Midbrain (tissue), 1 donor: ENCODE measurements at places on chromosomes 7 and 10.

- DNase-seq = no peak
Measured at GRCh38 chr7:92075455-92076158, 58.7 kb downstream of the CYP51A1 start.

- no peak for DNase-seq
Measured at GRCh38 chr7:92260248-92260781, 14.5 kb downstream of the ANKIB1 start.

DNA sequence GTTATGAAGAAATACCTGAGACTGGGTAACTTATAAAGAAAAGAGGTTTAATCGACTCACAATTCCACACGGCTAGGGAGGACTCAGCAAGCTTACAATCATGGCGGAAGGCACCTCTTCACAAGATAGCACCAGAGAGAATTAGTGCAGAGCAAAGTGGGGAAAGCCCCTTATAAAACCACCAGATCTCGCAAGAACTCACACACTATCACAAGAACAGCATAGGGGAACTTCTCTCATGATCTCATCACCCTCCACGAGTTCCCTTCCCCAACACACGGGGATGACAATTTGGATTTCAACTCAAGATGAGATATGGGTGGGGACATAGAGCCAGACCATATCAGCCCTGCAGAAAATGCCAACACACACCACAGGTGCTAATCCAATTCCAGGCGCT is 218.7 kb downstream of the PARD3 start:
- no peak for DNase-seq

GRCh38 chr10:35092851-35093250 is 2.7 kb upstream of the CUL2 start:
- no peak for DNase-seq

DNA sequence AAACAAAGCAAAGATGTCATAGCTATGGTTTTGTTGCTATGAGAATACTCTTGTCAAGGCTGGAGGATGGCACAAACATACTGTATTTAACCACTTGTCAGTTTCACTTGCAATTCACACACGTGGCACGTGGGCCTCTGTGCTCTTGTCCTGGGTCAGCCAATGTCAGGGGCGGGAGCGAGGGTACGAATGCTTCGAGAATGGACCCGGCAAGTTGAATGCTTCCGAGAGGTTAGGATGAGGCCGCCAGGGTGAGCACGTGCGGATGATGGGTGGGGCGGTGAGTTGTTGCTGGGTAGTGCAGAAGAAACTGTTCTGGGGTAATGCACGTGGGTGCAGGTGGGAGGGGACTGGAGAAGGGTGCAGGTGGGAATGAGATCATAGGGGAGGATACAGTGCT is 10.4 kb upstream of the OCM2 start:
- DNase-seq = no peak

DNA sequence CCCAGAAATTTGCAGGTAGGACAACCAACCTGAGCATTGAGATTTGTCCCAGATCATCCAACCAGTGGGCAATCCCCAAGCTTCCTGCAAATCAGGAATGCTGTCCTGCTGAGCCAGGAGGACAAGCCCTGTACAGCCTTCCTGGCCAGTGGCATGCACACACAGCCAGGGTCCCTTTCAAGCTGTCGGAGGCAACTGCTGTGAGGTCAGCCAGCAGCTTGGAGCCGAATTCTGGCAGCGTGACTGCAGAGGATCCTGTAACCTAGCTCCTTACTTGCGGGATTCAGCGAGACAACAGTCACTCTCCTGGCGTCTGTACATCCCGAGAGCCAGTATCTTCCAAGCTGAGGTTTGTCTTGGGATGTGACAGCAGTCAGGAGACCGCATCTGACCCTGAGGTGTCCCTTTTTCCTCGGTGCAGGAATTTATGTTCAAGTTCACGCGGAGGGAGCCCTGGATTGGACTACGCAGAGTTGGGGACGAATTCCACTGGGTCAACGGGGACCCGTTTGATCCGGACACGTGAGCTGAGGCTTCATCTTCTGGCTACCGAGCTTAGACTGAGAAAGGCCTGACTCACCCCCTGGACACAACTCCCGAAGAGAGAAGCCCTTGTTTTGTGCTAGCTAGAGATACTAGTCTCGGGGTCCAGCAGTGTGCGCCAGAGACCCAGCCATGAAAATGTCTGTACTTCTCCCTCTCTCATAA is 18.3 kb downstream of the CLEC2L start:
- no peak for DNase-seq

DNA sequence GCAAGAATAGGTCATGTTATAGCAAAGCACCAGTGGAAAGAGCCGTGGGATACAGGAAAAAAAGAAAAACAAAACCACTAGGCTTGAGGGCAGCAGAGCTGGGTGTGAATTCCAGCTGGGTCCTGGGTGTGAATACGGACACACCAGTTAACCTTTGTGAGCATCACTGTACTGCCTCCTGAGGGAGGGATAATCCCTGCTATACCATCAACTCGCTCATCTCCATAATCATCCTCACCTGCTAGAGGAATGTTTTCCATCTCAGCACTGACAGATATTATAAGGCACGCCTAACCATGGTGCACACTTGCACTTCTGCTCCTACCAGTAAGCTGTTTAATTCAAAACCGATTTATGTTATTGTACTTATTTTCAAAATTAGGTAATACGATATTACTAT is 62.2 kb downstream of the GSAP start:
- no peak for DNase-seq

DNA sequence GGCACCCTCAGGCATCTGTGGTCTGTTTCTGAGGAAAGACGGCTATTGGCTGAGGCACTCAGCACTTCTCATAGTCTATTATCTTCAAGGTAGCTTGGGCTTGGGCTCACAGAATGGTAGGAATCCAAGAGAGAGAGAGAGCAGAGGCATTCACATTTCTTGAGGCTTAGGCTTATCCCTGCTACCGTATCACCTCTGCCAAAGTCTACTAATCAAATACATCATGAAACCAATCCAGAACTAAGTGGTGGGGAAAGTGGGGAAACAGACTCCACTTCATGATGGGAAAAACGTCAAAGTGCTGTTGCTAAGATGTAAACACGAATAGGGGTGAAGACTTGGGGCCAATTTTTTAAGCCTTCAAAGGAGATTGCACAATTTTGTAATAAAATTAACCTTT is 271.1 kb upstream of the SEMA3D start:
- no peak for DNase-seq

DNA sequence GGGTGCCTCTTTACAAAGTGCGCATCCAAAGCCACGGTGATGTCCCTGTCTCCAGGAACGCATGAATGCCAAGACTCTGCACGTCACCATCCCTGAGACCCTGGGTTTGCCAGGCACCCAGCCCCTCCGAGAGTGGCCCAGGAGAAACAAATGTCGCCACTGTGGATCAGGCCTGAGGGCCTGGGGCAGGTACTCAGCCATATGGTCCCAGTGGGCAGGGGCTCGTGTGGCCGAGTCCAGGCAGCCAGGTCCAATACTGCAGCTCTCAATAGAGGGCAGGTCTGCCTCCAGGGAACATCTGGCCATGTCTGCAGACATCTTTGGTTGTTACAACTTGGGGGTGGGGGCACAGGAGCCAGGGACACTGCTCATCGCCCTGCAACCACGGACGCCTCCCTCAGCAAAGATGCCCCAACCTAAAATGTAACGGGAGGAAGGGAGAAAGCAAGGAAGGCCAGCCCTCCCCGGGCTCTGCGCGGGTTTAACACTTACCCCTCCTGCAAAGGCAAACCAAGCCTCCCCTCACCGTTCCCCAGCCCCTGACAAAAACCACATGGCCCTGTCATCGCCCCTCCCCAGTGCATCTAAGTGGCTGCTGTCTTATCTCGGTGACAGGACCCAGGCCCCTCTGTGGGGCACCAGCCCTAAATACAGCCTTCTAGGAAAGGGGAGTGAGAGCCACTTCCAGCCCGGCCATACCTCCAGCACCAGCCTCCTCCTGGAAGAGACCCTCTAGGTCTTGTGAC is 10.3 kb upstream of the PAPOLB start:
- DNase-seq = no peak

GRCh38 chr10:119029613-119030420 is at the start of gene NANOS1:
TSS of gene NANOS1 (plus strand) at chr10:119029714. CDS start at chr10:119029802, 88 bp downstream.
- no peak for DNase-seq

GRCh38 chr10:131851346-131851745 is 49.5 kb upstream of the PPP2R2D start:
- DNase-seq = no peak

DNA sequence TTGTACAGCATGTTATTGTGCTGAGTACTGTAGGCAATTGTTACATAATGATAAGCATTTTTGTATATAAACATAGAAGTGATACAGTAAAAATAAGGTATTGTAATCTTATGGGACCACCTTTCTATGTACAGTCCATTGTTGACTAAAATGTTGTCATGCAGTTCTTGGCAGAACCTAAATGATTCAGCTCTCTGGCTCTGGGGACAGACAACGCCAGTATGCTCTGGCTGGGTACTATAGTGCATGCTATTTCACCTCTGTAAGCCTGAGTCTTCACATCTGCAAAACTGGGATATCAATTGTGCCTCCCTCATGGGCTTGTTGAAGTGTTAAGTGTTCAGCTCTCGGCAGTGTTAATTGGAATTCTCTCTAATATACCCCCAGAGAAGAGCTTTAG is 674.3 kb downstream of the INHBA start:
- no peak for DNase-seq

DNA sequence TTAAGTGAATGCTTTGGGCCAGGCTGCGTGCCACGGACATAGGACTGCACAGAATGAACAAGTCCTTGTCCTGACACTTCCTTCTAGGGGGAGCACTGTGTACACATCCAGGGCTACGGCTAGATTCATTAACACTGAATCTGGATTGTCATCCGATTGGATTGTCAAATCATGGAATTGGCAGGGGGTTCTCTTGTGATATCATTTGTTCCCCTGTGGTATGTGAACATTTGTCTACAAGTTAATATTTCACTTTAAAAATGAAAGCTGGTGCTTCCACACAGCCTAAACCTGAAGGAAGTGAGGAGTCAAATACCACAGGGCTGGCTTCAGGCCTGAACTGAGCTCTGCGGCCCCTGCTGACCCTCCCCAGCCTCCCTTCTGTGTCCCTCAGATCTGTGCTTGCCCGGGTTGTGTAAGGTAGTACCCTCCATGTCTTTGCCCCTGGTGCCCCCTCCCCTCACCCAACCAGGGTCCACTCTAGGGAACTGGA is 75.6 kb downstream of the SNX10 start:
- no peak for DNase-seq

GRCh38 chr7:117772421-117772820 is 100.8 kb downstream of the CTTNBP2 start:
- no peak for DNase-seq
